ENCODE measurements at places on chromosomes 6 and 20. TPM values are rescaled to one million over a fixed set of nuclear protein-coding genes. Genes with fewer than 3 reads are reported as not detected.

GRCh38 chr6:101534821-101535220, 141.3 kb downstream of the GRIK2 start:
- no peak for DNase-seq

The MDC1 gene
- total RNA-seq = 7.8 TPM

GRCh38 chr6:96702626-96703025, 134.7 kb downstream of the GPR63 start:
- DNase-seq = no peak

DNA sequence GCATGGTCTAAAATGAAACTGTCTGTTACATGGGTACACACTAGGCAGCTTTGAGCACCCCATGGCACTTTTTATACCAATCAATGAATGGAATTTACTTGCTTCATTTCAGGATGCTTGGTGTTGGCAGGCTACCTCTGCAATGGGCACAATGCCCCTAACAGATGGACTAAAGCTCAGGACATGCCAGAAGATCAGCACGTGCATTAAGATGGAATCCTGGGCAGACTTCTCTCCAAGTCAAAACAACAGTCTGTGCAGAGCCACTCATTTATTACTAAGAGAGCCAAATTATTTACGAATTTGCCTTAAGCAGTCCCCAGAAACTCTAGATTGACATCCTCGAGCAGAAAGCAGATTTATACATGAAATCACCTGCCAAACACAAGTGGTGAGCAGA, 55.8 kb upstream of the SCML4 start:
- no peak for DNase-seq

DNA sequence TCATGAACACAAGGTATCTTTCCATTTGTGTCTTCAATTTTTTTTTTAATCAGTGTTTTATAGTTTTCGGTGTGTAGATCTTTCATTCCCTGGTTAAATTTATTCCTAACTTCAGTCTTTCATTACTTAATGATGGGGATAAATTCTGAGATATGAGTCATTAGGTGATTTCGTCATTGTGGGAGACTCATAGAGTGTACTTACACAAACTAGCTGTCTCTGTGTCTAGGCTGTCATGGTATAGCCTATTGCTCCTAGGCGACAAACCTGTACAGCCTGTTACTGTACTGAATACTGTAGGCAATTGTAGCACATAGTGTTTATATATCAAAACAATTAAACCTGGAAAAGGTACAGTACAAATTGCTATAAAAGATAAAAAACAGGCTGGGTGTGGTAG, 42.1 kb downstream of the SMAP1 start:
- peak; percentile 25 for DNase-seq

The LY86 gene
- total RNA-seq = not detected

The SNAI1 gene
- total RNA-seq = 10.5 TPM

GRCh38 chr6:36120539-36120938, 9.8 kb upstream of the MAPK13 start:
- no peak for DNase-seq

DNA sequence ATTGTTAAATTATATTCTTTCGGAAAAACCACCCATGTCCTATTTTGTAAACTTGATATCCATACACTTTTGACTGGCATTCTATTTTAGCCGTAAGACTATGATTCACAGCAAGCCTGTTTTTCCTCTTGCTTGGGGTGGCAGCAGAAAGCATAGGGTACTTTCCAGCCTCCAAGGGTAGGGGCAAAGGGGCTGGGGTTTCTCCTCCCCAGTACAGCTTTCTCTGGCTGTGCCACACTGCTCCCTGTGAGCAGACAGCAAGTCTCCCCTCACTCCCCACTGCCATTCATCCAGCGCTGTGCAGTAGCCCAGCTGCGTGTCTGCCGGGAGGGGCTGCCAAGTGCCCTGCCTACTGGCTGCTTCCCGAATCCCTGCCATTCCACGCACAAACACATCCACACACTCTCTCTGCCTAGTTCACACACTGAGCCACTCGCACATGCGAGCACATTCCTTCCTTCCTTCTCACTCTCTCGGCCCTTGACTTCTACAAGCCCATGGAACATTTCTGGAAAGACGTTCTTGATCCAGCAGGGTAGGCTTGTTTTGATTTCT, 2.1 kb upstream of the ESR1 start:
- no peak for DNase-seq

GRCh38 chr20:719816-720215, 44.2 kb upstream of the SCRT2 start:
- no peak for DNase-seq

DNA sequence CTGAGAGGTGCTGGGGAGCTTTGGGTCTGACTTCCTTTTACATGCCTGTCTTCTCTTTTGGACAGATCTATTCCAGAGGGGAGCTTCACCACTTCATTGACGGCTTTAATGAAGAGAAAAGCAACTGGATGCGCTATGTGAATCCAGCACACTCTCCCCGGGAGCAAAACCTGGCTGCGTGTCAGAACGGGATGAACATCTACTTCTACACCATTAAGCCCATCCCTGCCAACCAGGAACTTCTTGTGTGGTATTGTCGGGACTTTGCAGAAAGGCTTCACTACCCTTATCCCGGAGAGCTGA, 13.1 kb downstream of the PRDM1 start:
- DNase-seq = no peak

DNA sequence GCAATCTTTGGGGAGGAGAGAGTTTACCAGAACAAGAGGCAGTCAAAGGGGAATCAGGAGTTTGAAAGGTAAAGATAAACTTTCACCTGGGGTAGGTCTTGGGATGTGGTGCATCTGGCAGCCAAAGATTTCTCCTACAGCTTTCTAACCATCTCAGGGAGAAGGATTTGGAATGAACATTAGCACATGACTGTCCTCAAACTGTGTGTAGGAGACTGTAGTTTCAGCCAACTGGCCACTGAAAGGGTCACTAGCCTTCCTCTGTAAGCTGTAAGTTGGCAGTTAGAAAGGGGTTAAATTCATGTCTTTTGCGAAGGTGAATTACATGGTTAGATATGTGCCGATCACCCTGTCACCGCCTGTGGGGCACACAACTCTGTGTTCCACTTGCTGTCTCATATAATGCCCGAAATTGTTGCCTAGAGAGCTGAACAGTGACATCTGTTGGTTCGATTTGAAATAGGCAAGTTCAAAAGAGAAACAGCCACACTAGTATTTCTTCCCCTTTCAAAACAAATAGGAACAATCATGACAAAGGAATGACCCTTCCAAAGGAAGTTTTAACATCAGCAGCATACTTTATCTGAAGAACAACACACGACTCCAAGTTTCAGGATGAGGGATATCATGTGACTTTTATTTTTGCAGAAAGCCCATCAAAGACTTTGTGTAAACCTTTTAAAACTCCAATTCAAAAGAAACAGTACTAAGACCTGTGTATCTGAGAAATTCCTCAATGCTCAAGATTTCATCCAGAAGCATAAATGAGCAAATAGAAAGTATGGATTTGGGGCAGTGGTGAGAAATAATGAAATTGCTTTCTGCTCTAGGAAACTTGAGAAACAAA, 1.1 kb upstream of the OPN5 start:
- DNase-seq = peak; percentile 75

- no peak for DNase-seq
These were observed 92.0 kb downstream of the TTLL2 start for GRCh38 chr6:167416676-167417430.

- no peak for DNase-seq
These were observed 618.0 kb downstream of the TFAP2A start for GRCh38 chr6:9796827-9797226.

The B3GAT2 gene
- total RNA-seq = not detected

- DNase-seq = peak; percentile 10
These were observed 66.7 kb downstream of the GCNT2 start for GRCh38 chr6:10587656-10588406.

The RIPOR2 gene
- not detected for total RNA-seq

DNA sequence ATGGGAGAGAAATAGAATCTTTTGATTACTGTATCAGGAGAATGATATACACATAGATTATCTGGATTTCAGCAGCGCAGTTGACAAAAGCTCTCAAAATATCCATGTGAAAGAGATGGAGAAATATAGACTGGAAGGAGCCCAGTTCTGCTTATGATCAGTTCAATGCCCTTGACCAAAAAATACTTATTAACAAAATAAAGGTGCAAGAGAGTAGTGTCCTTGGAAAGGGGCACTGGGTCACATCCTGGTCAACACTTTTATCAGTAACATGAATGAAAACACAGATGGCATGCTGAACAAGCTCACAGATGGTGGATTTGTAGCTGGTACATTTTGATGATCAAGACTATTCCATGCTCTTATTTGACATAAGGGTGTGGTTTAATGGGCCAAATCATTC, 63.9 kb upstream of the PLEKHG1 start:
- no peak for DNase-seq

DNA sequence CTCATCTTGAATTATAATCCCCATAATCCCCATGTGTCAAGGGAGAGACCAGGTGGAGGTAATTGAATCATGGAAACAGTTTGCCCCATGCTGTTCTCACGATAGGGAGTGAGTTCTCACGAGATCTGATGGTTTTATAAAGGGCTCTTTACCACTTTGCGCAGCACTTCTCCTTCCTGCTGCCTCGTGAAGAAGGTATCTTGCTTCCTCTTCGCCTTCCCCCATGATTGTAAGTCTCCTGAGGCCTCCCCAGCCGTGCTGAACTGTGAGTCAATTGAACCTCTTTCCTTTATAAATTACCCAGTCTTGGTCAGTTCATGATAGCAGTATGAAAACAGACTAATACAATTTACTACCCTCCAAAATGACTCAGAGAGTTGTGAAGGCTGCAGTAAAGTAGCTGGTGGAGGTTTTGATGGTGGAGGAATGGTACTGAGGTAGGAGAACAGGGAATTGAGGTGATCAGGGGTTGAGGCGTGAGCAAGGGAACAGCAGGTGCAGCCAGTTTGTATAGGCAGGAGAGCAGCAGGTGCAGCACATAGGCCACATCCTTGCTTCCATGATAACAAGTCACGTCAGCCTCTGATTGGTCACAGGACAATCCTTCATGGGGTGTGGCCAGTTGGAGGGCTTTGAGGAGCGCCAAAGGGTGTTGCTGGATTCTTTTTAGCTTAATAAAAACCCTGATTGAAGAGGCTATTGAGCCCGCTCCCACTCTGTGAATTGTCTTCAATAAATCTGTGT, 150.0 kb downstream of the CDC5L start:
- DNase-seq = no peak

DNA sequence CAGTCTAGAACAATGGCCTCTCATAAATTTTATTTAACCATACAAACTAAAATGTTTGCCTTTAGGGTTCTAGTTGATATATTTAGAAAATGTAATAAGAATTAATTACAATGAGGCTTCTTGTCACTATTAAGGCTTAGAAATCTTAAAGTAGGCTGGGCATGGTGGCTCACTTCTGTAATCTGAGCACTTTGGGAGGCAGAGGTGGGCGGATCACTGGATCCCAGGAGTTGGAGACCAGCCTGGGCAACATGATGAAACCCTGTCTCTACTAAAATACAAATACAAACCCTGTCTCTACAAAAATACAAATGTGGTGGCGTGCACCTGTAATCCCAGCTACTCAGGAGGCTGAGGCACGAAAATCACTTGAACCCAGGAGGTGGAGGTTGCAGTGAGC, 99.0 kb upstream of the ADGRF1 start:
- no peak for DNase-seq

GRCh38 chr6:20137240-20137639, 75.0 kb downstream of the MBOAT1 start:
- DNase-seq = no peak

- DNase-seq = no peak
These were observed 62.8 kb downstream of the SAMD3 start for GRCh38 chr6:130159956-130160355.

- DNase-seq = no peak
These were observed 46.6 kb downstream of the DUSP22 start for GRCh38 chr6:338815-339262.

DNA sequence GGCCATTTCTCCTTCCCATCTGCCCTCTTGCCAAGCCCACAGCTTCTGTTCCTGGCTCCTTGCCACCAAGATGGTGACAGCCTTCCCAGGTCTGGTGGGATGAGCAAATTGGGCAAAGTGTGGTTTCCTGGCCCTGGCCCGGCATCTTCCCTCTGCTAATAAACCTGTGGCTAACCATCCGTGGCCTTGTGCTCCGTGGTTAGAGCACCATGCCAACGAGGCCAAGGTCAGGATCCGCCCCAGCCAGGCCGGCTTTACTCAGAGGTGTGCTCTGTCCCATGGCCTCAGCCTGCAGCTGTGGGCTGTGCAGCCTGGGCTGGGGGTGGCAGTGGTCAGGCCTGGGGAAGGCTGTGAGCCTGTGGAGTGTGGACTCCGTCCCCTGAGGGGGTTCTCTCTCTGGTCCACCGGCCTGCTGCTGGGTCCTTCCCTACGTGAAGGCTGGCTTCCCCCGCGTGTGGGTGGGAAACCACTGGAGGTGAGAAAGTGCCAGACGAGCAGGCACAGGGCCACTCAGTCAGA, 117.4 kb downstream of the VEGFA start:
- peak; percentile 50 for DNase-seq

- DNase-seq = no peak
These were observed 190.2 kb downstream of the MOXD1 start for GRCh38 chr6:132210886-132211563.

DNA sequence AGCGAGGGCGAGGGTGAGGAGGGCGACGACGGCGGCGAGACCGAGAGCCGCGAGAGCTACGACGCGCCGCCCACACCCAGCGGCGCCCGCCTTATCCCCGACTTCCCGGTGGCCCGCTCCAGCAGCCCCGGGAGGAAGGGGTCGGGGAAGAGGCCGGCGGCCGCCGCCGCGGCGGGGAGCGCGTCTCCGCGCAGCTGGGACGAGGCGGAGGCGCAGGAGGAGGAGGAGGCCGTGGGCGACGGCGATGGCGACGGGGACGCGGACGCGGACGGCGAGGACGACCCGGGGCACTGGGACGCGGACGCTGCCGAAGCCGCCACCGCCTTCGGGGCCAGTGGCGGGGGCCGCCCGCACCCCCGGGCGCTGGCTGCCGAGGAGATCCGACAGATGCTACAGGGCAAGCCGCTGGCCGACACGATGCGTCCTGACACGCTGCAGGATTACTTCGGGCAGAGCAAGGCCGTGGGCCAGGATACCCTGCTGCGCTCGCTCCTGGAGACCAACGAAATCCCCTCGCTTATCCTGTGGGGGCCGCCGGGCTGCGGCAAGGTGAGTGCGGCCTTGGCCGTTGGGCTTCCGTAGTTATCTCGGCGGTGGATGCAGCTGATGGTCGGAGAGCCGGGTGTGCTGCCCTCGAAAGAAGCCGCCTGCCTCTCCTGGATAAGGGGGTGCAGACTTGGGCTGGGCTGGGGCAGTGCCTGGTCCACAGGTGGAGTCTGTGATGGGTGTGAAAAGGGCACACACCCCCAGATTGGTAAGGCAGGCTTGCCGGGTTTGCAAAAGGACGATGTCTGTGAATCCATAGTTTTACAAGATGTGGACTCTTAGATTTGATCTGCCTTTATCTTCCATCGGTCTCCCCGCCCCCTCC, 938 bp downstream of the WRNIP1 start:
- DNase-seq = no peak

The PDE10A gene
- 2.1 TPM for total RNA-seq

GRCh38 chr20:42567409-42567808, 622.3 kb downstream of the PTPRT start:
- DNase-seq = no peak

DNA sequence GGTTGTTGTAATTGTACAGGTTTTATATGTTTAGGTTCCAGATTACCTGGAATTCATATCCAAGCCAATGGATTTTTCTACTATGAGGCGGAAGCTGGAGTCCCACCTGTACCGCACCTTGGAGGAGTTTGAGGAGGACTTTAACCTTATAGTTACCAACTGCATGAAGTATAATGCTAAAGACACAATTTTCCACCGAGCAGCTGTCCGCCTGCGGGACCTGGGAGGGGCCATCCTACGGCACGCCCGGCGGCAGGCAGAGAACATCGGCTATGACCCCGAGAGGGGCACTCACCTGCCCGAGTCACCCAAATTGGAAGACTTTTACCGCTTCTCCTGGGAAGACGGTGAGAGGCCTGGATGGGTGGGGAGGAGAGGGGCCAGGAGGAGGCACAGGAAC, 13.6 kb downstream of the BRPF3 start:
- no peak for DNase-seq

Measured in H4 (cell line).